Iris pigment epithelial cell (primary cell): ENCODE measurements at places on chromosomes 7 and 10.

DNA sequence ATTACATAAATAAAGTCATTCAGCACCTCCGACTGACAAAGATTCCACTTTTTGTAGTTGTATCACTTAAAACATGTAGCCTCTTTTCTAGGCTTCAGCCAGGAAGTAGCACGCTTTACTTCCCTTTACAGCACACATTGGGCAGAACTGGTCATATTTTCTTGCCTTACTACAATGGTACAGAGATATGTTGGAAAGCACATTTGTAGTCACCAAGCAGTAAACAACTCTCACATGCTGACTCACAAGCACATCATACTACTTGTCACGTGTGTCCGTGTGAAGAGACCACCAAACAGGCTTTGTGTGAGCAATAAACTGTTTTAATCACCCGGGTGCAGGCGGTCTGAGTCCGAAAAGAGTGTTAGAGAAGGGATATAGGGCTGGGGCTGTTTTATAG is 1071.8 kb downstream of the DNAJB9 start:
- DNase-seq, result no peak

DNA sequence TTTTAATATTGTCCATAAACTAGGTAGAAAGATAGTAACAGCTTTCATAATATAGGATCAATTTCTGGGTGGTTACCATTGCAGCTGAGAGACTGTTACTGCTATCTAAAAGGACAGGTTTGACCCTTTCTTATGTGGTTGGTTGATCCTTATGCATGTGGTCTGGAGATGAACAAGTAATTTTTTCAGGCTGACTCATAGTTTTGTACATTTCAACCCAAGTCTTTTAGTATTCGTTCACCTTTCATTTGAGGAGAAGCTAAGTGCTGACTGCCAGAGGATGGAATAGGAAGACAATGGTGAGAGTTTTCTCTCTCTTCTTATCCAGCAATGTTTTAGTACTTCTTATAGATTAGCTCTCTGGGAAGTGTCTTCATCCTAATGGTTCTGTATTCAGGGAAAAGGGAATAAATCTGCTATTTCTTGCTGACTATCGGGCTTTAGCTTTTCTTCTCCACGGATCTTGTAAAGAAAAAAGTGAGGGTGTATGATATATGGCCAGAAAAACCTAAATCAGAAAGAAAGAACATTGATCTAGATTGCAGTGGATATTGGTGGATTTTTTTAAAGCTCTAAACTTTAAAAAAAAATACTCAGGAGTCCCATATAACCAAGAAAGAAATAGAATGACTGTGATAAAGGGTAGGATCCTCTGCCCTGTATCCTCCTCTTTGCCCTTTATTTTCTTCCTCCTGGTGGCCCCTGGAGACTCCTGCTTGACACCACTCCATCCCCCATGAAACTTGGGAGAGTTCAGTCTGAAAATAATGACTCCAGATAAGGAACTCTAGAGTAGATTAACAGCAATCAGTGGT is 88.0 kb downstream of the CPED1 start:
- DNase-seq, result peak; percentile 91

DNA sequence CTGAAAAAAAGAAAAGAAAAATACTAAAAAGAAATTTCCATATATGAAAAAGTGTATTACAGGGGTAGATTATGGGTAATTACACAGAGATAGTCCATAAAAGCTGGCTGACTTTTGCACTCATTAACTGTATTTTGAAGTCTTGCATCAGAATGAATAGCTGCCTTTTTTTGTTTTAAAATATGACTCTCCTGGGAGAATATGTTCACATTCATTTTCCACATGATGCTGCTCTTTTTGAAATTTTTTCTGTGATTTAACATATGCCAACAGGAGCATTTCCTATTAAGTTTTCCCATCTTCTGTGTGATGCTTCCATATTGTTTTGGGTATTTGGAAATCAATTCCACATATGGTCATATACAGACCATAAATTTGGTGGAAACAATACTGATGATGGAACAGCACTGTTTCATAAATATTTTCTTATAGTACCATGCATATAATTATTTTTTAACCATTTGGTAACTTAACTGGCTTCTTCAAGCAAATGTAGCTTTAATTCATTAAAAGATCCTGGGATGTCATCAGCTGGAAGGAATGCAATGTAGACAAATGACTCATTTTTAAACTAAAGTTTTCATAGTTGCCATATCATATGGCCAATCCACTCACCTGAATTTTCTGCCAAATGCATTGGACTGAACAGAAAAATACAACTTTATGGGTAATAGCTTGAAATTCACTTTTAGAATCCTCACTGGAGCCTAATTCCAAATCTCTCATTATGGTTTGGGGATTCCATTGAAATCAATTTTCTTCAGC is 313.9 kb upstream of the GLI3 start:
- peak; percentile 18 for DNase-seq

DNA sequence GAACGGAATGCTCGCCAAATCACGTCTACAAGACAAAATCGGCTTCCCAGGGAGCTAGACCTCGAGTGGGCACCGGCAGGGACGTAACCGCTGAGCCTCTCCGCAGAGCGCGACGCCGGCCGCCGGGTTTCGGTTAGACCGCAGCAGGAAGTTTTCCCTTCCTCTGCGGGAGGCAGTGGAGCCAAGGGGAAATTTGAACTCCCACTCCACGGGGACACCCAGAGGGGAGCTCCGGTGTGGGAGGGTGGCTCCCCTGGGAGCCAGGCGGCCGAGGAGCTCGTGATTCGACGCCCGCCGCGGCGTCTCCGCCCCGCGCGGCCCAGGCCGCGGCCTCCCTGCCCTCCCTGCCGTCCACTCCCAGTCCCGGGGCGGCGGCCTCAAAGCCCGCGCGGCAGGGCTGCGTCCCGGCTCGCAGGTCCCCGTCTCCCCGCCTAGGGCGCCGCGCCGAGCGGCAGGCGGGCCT is 426 bp downstream of the SYPL1 start:
- peak; percentile 76 for DNase-seq

DNA sequence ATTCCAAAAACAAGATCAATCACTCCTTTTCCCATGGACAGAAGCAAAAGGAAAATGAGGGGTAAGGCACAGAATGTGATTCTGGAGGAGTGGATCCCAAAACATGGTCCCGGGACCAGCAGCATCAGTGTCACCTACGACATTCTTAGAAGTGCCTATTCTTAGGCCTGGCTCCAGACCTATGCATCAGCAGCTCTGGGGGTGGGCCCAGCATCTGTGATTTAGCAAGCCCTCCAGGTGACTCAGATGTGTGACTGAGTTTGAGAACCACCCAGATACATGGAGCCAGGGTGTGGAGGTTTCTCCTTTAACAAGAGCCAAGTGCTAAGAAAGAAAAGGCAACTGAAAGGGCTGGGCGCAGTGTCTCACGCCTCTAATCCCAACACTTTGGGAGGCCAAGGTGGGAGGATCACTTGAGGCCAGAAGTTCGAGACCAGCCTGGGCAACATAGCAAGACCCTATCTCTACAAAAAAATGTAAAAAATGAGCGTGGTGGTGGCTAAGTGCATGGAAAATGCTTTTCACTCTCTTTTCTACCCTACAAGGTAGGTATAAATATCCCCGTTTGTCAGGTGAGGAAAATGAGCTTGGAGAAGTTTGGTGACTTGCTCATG is 17.1 kb upstream of the ARPC1A start:
- peak; percentile 31 for DNase-seq

- no peak for DNase-seq
These were observed 37.5 kb downstream of the HELLS start for GRCh38 chr10:94583124-94583523.
